ENCODE measurements at places on chromosomes 16 and 17. TPM values are rescaled to one million over a fixed set of nuclear protein-coding genes. Genes with fewer than 3 reads are reported as not detected.
A peak's percentile ranks its signal among the peaks of the same experiment; 100 is the strongest.

Gene FN3K
- polyA plus RNA-seq = 7.7 TPM

DNA sequence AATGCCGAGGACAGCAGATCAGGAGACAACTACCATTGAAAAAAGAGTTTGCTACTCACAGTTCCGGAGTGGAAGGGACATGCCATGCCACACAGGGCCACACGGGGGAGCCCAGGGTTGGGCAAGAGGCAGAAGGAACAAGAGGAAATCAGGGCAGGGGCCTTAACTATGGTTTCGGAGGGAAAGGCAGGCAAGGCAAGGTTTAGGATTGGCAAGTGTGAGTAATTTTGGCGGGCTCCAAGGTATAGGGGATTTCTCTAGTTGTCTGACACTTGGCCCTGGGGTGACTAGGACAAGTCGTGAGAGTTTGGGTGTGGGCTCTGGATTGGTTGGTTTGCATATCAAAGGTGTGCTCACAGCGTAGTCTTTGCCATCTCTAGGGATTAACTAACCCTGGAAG is 27.0 kb upstream of the NTN1 start:
- peak; percentile 62 for DNase-seq

GRCh38 chr16:72689851-72690250 is 358.1 kb downstream of the ZFHX3 start:
- no peak for DNase-seq

DNA sequence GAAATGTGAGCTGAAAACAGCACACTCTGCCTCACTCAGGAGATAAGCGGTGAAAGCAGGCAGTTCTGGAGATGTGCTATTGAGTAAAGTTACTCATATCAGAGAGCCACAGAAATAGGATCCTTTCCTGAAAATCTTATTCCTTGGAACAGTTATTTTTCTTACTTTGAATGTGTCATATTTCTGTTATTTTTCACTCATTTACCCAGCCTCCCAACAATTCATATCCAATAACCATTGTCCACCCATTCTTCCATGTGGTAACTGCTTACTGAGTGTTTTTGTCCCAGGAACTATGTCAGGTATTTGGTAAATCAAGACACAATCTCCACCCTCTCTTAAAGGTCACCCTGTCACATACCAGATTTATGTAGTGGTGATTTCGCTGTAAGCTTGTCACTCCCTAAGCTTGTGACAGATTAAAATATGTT is 144.9 kb downstream of the PARN start:
- DNase-seq = peak; percentile 59

Gene HIC1
- polyA plus RNA-seq = 1.3 TPM

GRCh38 chr16:37511-37910 is 15.9 kb downstream of the POLR3K start:
- DNase-seq = no peak

DNA sequence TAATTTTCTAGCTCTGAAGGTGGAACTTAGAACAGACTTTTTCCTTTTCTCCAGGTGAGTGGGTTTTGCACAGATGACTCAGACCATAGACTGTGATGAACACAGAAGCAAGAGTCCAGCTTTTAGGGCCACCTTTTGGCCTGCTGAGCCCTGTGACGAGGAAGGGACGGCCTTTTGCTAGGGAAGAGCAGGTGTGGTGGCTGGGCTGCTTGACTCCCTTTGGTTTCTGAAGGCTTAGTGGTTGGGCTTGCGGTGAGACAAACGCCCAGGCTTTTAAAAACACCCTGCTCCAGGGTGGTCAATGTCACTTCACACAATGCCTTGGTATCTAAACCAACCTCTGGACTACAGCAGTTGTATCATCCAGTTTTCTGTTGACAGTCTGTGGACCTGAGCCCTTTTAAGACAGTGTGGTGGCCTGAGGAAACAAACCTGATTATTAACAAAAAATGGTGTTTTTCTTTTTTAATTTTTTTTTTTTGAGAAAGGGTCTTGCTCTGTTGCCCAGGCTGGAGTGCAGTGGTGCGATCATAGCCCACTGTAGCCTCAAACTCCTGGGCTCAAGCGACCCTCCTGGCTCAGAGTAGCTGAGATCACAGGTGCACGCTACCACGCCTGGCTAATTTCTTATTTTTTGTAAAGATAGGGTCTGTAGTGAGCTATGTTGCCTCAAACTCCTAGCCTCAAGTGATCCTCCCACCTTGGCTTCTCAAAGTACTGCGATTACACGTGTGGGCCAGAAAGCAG is 134.0 kb downstream of the SNX29 start:
- DNase-seq = no peak
